ENCODE measurements at places on chromosomes 7 and 10. TPM values are rescaled to one million over a fixed set of nuclear protein-coding genes. Genes with fewer than 3 reads are reported as not detected.
A peak's percentile ranks its signal among the peaks of the same experiment; 100 is the strongest.

Gene PIK3CG
- 0.87 TPM for total RNA-seq

Gene GRB10
- 63.1 TPM for total RNA-seq

DNA sequence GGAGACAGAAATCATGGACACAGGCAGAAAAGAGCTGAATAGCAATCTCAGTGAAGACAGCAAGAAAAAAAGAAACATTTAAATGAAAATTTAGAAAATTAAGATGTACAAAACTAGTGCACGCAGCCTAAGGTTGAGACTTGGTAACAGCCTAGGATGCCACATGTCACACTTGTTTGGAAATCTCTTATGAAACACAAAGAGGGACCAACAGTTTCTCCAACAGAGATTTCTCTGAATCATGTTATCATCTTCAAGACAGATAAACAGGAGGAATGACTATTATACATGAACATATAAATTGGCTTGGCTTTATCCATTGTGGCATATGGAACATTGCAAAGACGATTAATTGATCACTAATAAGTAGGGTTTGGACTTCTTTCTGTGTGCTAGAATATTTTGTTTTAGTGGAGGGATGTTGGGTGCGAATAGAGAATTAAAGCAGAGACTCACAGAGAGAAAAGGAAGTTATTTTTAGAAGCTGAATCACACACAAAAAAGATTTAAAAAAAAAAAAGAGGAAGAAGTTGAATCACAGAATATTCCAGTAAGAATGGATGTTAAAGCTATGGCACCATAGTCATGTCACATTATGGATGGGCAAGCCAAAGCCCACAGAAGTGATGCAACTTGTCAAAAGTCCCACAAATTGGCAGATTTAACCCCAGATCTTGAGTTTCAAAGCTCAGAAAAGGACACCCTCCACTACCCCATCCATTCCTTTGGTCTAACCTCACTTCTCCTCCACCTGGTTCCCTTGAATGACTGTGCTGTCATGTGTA is 91.6 kb downstream of the MYOF start:
- no peak overlapping the region for H3K27ac ChIP-seq
- H3K4me1 ChIP-seq: no peaks in the 10 kb centered on the region
- no peaks in the 10 kb centered on the region for H3K27me3 ChIP-seq
- H3K36me3 ChIP-seq: no peaks in the 10 kb centered on the region
- no peak for DNase-seq
- no peak overlapping the region for H3K4me3 ChIP-seq

GRCh38 chr10:21919117-21919516 is 84.4 kb downstream of the DNAJC1 start:
- no peaks in the 10 kb centered on the region for H3K4me1 ChIP-seq
- no peak overlapping the region for H3K27ac ChIP-seq
- no peak for DNase-seq
- no peak overlapping the region for H3K4me3 ChIP-seq
- H3K36me3 ChIP-seq: no peaks in the 10 kb centered on the region
- no peaks in the 10 kb centered on the region for H3K27me3 ChIP-seq

GRCh38 chr7:133452577-133452976 is 199.7 kb downstream of the EXOC4 start:
- H3K4me1 ChIP-seq: no peaks in the 10 kb centered on the region
- H3K4me3 ChIP-seq: no peak overlapping the region
- H3K36me3 ChIP-seq: no peaks in the 10 kb centered on the region
- DNase-seq: no peak
- H3K27ac ChIP-seq: no peak overlapping the region
- no peaks in the 10 kb centered on the region for H3K27me3 ChIP-seq

DNA sequence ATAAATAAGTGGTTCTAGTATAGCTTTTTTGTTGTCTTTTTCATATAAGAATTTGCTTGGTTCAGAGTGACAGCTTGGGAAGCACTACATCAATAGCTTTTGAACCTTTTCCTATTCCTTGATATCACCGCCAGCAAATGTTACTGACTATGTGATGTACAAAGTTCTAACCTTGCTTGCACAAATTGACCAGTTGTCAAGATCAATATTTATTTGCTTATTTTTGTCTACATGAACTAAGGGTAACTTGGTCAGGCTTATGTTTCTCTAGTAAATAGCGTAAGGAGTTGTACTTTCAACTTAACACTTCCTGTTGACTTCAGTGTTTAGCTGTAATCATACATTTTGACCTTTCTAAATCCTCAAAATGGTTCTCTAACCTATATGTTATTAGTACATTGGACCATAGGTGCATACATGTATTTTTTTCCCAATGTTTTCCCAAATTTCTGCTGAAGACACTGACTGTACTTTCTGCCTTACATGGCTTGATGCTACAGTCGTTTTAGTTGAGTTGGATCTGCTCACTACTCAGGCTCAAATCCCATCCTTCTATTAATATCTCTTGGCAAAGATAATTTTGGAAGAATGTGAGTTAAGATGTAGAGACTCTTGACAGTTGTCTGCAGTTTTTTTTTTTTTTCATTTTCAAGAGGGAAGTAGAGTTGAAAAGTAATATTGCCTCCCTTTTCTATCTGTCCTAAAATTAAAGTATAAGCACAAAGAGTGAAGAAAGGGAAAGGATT is 239.1 kb upstream of the KAT6B start:
- H3K36me3 ChIP-seq: no peaks in the 10 kb centered on the region
- no peak for DNase-seq
- no peak overlapping the region for H3K4me3 ChIP-seq
- H3K27me3 ChIP-seq: no peaks in the 10 kb centered on the region
- H3K4me1 ChIP-seq: peaks cover 14% of the 10 kb centered on the region
- no peak overlapping the region for H3K27ac ChIP-seq

- no peaks in the 10 kb centered on the region for H3K27me3 ChIP-seq
- no peaks in the 10 kb centered on the region for H3K4me1 ChIP-seq
- DNase-seq: no peak
These were observed 178.2 kb downstream of the HIBADH start for GRCh38 chr7:27484451-27484850.

DNA sequence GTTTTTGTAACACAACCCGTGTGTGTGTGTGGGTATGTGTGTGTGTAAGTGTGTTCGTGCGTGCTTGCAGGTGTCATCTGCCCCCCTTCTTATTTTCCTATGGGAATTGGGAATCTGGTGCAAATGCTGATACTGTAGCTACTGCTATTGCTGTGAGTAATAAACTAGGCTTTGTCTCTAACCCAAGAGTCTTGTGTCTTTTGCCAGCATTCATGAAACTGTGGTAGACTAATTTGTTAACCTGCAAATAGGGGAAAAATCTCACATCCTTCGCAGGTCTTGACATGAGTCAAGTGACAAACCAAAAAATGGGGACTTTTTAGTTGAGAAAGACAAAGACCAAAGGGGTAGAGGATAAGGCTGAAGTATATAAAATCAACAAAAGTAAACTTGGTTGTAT is 57.9 kb upstream of the FAM133B start:
- no peak overlapping the region for H3K4me3 ChIP-seq
- no peaks in the 10 kb centered on the region for H3K4me1 ChIP-seq
- no peaks in the 10 kb centered on the region for H3K27me3 ChIP-seq
- H3K27ac ChIP-seq: no peak overlapping the region
- H3K36me3 ChIP-seq: no peaks in the 10 kb centered on the region

GRCh38 chr10:120946497-120946896 is 95.3 kb downstream of the WDR11 start:
- no peaks in the 10 kb centered on the region for H3K27me3 ChIP-seq
- H3K36me3 ChIP-seq: no peaks in the 10 kb centered on the region
- no peak for DNase-seq
- H3K4me3 ChIP-seq: no peak overlapping the region
- peaks cover 10% of the 10 kb centered on the region for H3K4me1 ChIP-seq

DNA sequence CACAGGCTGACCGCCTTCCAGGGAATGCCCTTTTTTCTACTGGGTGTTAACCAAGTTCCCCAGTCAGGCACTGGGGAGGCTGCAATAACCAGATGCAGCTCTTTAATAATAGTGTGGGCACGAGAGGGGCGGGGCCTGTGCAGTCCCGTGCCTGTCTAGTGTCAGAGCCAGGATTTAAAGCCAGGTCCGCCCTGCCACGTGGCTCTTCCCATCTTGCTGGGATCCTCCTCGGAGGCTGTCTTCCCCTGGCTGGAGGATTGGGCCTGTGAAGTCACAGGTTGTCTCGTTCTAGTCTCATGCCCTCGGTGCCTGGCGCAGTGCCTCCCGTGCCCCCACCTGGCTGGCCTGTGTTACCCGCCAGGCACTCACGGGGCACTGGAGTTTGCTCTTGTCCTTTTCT is 25.2 kb downstream of the TMEM120A start:
- H3K27me3 ChIP-seq: no peaks in the 10 kb centered on the region
- H3K4me3 ChIP-seq: no peak overlapping the region
- H3K36me3 ChIP-seq: no peaks in the 10 kb centered on the region
- peak overlapping the region; percentile 76 for H3K27ac ChIP-seq

GRCh38 chr7:21425290-21425689 is 2.6 kb upstream of the SP4 start:
- no peak for DNase-seq
- H3K27me3 ChIP-seq: no peaks in the 10 kb centered on the region
- no peak overlapping the region for H3K27ac ChIP-seq
- no peaks in the 10 kb centered on the region for H3K36me3 ChIP-seq
- H3K4me1 ChIP-seq: no peaks in the 10 kb centered on the region
- no peak overlapping the region for H3K4me3 ChIP-seq

DNA sequence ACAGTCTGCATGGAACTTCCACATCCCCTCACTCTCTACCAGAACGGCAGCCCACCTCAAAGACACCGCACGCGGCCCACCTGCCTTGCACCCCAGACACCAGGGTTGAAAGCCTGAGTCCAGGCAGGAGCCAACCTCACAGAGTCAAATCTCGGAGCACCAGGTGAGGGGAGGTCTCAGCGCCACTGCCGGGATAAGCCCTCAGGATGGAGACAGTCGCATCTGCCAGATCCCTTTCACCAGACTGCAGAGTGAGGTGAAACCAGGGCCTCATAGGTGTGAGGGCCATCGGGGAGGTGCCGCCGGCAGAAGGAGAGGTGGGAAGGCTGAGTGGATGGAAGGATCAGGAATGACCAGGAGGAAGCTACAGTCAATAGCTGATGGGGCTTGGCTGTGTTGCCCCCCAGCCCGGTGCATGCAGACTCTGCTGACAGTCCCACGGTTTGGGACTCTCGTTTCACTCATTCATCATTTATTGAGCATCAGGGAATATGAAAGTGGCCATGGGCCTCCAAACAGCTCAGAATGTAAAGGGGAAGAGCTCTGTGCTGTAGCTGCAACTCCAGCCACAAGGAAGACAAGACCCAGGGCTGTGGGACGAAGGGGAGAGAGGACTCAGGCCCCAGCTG is 315.0 kb downstream of the PTPRN2 start:
- no peaks in the 10 kb centered on the region for H3K27me3 ChIP-seq
- DNase-seq: no peak
- H3K4me1 ChIP-seq: no peaks in the 10 kb centered on the region

DNA sequence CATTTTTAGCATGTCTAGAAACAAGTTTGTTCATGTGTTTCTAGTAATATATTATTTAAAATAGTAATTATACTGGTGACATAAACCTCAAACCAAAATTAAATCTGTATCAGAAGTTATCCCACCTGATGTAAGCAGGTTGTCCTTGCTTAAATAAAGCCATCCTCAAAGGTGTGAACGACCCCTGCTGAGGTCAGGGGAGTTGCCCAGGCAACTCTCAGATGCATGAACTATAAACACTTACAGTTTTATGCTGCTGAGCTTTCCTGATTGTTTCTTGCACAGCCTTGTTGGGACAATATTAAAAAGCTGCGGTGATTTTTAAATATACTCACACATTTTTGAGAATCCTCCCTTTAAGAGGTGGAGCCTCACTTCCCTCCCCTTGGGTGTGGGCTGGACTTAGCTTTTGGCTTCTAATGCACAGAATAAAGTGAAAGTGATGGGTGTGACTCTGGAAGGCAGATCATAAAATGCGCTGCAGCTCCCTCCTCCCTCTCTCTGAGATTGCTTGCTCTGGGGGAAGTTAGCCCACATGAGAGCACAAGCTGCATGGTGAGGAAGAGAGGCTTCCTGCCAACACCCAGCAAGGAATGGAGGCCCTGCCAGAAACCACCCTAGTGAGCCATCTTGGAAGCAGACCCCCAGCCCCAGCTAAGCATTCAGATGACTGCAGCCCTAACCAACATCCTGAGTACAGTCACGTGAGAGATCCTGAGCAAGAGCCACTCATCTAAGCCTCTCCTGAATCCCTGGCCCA is 152.7 kb downstream of the SKIDA1 start:
- DNase-seq: peak; percentile 39
- no peak overlapping the region for H3K27ac ChIP-seq
- H3K4me1 ChIP-seq: no peaks in the 10 kb centered on the region
- H3K36me3 ChIP-seq: no peaks in the 10 kb centered on the region

GRCh38 chr7:33745934-33746333 is 159.4 kb upstream of the BMPER start:
- DNase-seq: no peak
- no peaks in the 10 kb centered on the region for H3K36me3 ChIP-seq
- H3K27me3 ChIP-seq: no peaks in the 10 kb centered on the region

GRCh38 chr7:107982918-107983389 is 20.0 kb downstream of the LAMB1 start:
- DNase-seq: peak; percentile 32
- no peak overlapping the region for H3K4me3 ChIP-seq
- H3K27ac ChIP-seq: no peak overlapping the region

- H3K27ac ChIP-seq: no peak overlapping the region
- H3K4me1 ChIP-seq: peaks cover 5% of the 10 kb centered on the region
- no peak for DNase-seq
These were observed 11.3 kb upstream of the DRGX start for GRCh38 chr10:49407151-49407550.

DNA sequence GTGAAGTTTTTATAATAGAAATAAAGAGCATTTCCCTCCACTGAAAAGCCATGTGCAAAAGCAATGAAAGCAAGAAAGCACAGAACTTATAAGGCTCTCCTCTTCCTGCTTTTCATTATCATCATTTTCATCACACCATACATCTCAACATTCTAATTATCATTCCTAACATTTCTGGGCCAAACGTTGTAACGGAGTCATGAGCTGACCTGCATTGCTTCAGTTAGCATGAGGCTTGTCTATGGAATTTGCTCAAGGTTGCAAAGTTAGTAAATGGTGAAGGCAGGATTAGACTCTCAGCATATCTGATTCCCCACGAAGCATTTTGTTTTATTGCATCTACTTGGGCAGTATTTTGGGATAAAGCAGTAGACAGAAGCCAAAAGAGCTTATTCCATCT is 11.4 kb downstream of the SCIN start:
- no peak overlapping the region for H3K27ac ChIP-seq
- no peaks in the 10 kb centered on the region for H3K27me3 ChIP-seq
- no peaks in the 10 kb centered on the region for H3K4me1 ChIP-seq
- no peaks in the 10 kb centered on the region for H3K36me3 ChIP-seq
- DNase-seq: no peak

DNA sequence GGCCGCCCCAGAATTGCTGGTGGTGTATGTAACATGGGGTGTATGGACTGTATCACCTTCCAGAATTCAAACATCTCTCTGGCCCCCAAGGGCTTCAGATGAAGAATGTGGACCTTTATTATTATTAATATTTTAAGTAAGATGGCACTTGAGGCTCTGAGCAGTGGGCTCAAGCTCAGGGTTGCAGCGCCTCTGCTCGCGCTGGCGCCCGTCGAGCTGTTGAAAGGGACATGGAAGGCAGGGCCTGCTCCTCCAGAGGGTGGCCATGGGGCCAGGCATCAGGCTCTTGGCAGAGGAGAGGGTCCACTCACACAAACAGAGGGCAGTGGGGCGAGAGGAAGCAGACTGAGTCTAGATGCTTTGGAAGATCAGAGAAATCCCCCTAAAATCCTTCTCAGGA is 120.2 kb downstream of the NT5C2 start:
- no peak overlapping the region for H3K27ac ChIP-seq
- no peak overlapping the region for H3K4me3 ChIP-seq
- H3K36me3 ChIP-seq: peaks cover 11% of the 10 kb centered on the region
- H3K27me3 ChIP-seq: no peaks in the 10 kb centered on the region
- DNase-seq: no peak

Measured in prostate gland (tissue), 2 donors.